ENCODE measurements at places on chromosomes 2 and 18.

- DNase-seq = no peak
These were observed 51.0 kb downstream of the SETBP1 start for GRCh38 chr18:44731530-44732237.

DNA sequence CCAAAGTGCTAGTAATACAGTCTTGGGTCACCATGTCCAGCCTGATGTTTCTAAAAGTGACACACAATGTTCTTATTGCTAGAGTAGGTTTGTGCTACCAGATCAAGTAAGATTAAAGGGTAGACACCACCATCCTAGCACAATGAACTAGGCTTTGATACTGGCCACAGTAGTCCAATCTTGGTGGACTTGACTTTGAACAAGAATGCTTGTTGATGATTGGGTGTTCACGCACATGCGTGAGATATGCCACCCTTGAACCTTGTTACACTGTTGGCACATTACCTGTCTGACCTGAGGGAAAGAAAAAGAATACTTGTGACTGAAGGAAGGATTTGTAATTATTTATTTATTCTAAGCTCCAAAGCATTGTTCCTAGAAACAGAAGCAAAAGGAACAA lies 72.1 kb upstream of the EMILIN2 start:
- no peak for DNase-seq

- DNase-seq = no peak
These were observed 4.8 kb upstream of the SLC66A2 start for GRCh38 chr18:79956276-79956675.

- DNase-seq = no peak
These were observed 102.6 kb downstream of the TNS1 start for GRCh38 chr2:217900010-217900779.

DNA sequence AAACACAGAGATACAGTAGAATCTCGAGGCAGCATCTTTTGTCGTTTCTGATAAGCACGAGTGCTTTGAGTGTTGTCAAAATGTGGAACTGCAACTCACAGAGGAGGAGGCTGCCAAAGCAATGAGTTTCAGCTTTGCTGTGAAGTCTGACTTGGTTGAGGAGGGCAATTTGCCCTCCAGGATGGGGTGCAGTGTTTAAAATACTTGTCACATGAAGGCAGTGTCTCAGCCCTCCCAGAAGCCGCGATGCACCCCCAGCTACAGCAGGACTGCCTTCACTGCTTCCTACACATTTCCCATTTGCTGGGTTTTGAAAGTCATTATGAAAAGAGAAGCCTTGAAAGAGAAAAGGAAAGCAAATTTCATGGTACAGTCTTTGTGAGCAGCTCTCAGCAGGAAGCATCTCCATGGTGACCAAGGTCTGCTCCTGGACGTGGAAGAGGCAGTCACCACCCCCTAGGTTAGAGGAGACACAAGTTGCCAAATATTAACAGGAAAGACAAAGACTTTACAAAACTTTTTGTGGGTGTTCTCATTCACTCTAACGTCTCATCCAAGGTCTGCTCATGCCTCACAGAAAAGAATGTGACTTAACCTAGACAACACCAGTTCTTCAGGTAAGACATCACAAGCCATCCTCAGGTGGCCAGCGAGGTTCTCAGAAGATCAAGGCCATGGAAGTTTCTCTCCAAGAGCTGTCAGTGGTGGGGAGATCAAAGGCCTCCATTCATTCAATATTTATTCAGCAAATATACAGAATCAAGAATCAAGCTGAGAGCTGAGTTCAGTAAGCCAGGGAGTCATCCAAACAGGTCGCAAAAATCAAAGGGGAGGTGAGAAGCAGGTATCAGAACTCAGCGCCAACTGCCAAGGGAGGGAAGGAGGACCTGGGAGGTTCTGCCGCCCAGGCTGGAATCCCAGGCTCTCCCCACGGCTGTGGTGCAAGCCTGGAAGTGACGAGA lies 476.0 kb downstream of the EIPR1 start:
- no peak for DNase-seq

DNA sequence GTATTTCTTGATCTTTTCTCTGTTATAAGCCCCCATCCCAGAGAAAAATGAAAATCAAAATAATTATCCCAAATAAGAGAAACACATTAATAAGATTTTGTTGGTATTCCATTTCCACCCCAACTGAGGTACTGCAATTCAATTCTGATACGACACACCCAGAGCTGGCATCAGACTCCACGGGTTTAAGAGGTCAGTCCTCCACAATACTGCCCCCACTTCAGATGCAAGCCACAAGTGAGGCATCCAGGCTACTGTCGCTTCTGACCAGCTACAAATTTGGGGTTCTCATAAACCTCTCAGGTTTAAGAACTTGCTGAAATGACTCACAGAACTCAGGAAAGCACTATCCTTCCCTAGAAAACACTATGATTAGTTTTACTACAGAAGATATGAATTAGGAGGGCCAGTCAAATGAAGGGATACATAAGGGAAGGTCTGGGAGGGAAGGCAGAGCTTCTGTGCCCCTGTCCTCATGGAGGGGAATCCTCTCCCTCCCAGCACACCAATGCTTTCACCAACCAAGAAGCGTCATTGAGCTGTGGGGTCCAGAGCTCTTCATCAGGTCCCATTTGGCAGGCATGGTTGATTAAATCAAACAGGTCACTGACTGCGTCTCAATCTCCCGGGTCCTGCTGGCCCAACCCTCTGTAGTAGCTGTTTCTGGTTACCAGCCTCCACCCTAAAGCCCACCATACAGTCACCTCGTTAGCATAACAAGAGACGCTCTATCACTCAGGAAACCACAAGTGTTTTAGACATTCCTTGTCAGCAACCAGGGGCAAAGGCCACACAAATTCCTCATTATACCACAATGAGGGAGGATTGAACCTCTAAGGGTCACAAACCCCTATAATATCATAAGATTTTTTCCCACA lies 46.2 kb downstream of the IWS1 start:
- no peak for DNase-seq

GRCh38 chr2:156004459-156004858 lies 328.1 kb downstream of the NR4A2 start:
- no peak for DNase-seq

DNA sequence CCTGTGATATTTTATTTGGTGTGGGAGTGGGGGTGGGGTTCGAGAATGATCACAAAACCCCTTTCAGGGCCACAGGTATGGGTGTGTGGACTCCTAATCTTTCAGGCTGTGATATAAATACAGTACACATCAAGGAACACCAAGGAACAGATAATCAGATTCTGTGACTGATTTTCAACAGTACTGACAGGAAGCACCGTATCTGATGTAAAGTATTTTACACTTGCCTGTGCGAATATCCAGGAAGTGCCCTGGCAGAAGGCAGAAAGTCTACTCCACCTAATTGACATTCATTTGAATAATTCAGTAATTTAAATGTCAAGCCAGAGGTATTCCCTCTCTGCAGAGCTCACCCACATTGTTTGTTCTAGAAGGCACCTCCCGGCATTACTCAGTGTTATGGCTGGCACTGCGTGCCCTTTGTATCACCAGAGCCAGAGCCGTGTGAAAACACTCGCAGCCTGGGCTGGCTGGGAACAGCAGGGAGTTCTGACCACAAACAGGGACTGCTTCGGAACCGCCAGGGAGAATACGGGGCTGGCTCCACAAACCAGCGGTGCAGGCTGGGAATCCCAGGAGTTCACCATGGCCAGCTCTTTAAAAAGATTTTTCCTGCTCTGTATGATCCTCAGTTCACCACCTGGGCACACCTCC lies 91.8 kb downstream of the ACVR1 start:
- no peak for DNase-seq

- no peak for DNase-seq
These were observed 14.8 kb downstream of the SP110 start for GRCh38 chr2:230205034-230205433.

- DNase-seq = no peak
These were observed 8.7 kb downstream of the CEP68 start for GRCh38 chr2:65064728-65065552.

DNA sequence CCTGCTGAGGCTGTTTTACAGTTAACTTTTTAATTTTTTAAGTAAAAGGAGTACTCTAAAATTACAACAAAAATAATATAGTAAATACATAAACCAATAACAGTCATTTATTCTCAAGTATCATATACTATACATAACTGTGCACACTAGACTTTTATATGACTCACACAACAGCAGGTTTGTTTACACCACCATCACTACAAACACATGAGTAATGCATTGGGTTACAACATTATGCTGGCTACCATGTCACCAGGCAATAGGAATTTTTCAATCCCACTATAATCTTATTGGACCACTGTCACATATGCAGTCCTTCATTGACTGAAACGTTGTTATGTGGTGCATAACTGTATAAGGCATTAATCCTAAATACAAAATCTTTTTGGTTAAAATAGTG lies 42.5 kb downstream of the RASGRP3 start:
- DNase-seq = no peak

- no peak for DNase-seq
These were observed 26.1 kb downstream of the TMEM247 start for GRCh38 chr2:46505472-46505783.

- no peak for DNase-seq
These were observed 38.4 kb downstream of the FIGN start for GRCh38 chr2:163697429-163697828.

DNA sequence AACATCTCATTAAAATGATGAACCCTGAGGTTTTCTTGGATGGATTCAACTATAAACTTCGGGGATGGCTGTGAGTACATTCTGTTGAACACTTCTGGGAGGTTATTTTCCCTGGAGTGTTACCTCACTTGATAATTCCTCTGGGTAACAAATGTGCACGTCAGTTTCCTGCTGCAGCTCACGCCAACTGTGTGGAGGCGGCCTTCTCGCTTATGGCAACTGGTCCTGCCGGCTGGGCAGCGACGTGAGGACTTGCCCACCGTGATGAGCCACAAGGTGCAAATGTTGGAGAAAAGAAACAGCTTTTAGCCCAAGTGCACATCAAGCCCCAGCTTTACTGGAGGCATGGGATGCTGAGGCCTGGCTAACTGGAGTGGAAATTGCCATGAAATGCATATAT lies 15.9 kb downstream of the MYCN start:
- DNase-seq = no peak

GRCh38 chr2:35887146-35887545 lies 468.4 kb upstream of the CRIM1 start:
- DNase-seq = no peak

- no peak for DNase-seq
These were observed 88.0 kb upstream of the NFU1 start for GRCh38 chr2:69525261-69525660.

DNA sequence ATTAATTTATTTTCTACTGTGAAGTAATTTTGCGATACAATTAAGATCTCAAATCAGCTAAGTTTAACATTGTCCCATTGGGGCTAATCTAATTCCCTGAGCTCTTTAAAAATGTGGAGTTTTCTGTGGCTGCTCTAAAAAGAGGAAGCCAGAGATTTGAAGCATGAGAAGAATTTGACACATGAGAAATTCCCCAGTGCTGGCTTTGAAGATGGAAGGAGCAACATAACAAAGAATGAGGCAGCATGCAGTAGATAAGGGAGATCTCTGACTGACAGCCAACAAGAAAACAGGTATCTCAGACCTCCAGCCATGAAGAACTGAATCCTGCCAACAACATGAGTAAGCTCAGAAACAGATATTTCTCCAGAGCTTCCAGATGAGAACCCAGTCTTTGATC lies 308.4 kb downstream of the ZNF804A start:
- no peak for DNase-seq

GRCh38 chr18:38042211-38042890 lies 476.8 kb upstream of the CELF4 start:
- DNase-seq = no peak

DNA sequence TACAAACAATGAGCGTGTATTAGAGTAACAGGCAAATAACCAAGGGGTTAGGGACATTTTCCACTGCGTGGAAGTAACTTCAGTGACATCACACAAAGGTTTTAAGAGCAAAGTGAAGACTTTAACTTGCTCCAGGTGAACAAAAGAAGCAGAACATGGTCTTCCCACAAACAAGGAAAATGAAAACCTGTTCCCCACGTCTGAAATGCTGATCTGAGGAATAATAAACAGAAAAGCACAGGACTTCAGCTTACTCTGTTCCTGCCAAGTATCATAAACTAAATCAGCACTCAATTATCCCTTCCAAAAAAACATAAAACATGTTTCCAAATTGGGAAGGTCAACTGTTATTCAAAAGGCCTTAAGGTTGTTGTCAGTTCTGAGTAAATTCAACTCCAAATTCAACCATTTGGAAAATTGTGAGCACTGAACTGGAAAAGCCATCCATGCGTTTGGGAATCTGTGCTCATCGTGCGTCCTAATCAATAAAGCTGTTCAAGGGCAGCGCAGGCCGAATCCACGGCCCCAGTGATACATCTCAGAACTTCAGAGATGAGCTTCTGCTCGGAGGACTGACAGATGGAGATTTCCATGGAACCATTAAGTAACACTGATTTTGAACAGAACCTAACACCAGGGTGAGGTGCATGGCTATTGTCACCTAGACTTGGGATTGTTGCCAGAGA lies 7.7 kb upstream of the SNTG2 start:
- no peak for DNase-seq

DNA sequence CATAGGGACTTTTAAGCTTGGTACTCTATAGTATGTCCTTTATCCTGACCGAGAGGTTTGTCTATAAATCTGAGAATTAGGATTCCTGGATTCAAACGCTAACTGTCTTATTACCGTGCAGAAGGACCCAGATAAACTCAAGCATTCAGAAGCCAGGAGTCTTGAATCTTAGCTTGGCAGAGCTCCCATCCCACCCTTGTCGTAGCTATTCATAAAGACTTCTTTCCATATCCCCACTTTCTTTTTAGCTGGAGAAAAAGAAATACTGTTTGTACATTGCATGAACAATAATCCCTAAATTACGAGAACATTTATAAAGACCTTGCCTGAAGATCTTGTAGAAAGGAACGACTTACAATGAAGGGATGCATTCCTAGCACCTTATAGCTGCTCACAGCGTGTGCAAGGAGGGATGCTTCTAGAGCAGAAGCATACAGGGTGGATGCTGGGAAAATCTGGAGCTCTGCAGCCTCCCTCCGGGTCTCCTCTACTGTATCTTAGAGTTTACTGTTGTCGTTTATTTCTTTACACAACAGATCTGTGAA lies 13.6 kb downstream of the EFR3B start:
- DNase-seq = no peak

Data from stimulated activated CD4-positive, alpha-beta T cell treated with anti-CD3 and anti-CD28 coated beads, Interleukin-15, amount 100 ng/mL, for 1 hour (primary cell).